ENCODE measurements at places on chromosomes 6 and 20. TPM values are rescaled to one million over a fixed set of nuclear protein-coding genes. Genes with fewer than 3 reads are reported as not detected.

SPEF1 gene
- 1.3 TPM for total RNA-seq

F13A1 gene
- total RNA-seq: not detected

MCM3 gene
- 72.2 TPM for total RNA-seq

SYCP2L gene
- total RNA-seq: 2.4 TPM

HFE gene
- total RNA-seq: 13.7 TPM

GLP1R gene
- total RNA-seq: not detected

NMBR gene
- not detected for total RNA-seq

UBE2C gene
- 240 TPM for total RNA-seq

SLC35D3 gene
- 0.05 TPM for total RNA-seq

PAX1 gene
- total RNA-seq: not detected

FOXS1 gene
- 0.32 TPM for total RNA-seq

IP6K3 gene
- total RNA-seq: 1.6 TPM

FOXF2 gene
- total RNA-seq: 14.4 TPM

APOM gene
- 2.9 TPM for total RNA-seq

SIRPD gene
- total RNA-seq: not detected

CTCFL gene
- not detected for total RNA-seq

PCSK2 gene
- total RNA-seq: not detected

RAET1G gene
- total RNA-seq: 9.7 TPM

MRPL14 gene
- total RNA-seq: 75.2 TPM

SLC25A27 gene
- 0.32 TPM for total RNA-seq

CTAGE9 gene
- total RNA-seq: not detected

E2F3 gene
- 10.9 TPM for total RNA-seq

SLC35F1 gene
- total RNA-seq: 0.03 TPM
